Stimulated activated CD4-positive, alpha-beta T cell treated with anti-CD3 and anti-CD28 coated beads, Interleukin-2, amount 100 ng/mL, for 24 hours (primary cell): ENCODE measurements at places on chromosomes 2 and 18.

DNA sequence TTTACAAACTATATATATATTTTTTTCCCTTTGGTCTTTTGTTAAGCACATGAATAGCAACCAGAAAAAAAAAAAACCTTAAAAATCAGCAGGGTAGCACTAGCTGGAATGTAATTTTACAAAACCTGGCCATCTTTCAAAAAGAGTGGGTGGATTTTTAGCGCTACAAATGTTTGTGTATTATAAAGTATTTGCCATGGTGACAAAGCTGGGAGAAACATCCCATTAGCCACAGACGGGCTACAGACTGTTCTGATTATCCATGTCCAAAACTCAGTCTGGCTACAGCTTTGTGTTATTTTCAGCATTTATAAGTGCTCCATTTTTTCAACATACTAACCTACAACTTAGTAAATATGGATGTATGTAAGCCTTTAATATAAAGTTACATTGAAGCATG is 249.5 kb upstream of the TANK start:
- DNase-seq = no peak

DNA sequence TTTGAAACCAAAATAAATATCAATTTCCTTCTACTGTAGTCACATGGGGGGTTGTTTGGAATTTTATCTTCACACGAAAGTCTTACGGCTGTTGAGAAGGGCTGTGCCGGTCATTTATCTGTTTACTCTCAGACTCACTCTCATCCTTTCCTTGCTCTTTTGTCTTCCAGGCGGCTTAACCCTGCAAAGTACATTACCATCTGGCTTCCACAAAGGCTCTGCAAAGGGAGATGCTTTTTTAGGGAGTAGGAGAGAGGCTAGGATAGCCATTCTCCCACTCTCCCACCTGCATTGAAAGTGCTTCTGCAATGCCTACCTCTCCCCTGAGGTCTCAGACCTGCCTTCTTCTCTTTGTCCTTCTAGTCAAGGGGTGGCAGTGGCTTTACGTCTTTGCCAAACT is 247.6 kb downstream of the MEIS1 start:
- DNase-seq = no peak

GRCh38 chr2:190649798-190650390 is 1.0 kb downstream of the NAB1 start:
- DNase-seq = no peak

DNA sequence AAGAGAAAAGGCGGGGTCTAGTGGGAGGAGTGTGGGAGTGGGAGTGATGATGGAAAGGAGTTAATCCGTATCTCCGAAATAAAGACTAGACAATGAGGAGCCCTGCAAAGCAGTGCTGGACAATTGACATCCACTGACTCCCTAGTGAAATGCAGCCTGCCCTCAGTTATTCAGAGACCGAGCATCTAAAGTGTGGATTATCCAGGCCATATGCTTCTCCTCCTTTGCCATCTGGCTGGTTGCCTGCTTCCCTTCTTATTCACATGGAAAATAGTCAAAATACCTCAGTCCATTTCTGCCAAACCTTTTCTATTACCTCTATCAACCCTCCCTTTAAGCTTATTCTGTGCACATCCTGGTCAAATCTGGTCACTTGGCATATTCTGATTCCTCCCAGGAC is 288.8 kb upstream of the SIX3 start:
- no peak for DNase-seq

GRCh38 chr2:220432645-220433044 is 805.2 kb downstream of the SLC4A3 start:
- no peak for DNase-seq

DNA sequence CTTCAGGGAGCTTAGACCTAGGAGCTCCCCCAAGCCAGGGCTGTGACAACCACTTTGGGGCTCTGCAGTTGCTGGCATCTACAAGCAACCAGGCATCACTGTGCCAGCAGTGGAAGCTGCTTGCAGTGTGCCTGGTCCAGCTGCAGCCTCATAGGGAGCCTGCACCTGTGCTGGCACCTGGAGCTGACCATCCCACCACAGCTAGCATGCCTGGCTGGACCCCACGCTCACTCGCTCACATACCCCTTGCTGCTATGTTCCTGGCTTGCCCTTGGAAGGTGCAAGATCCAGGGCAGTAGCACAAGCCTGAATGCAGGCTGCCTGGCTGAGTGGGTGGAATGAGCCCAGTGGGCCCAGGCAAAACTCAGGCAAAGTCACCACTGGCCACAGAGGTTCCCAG is 82.5 kb downstream of the ZNF804A start:
- no peak for DNase-seq

DNA sequence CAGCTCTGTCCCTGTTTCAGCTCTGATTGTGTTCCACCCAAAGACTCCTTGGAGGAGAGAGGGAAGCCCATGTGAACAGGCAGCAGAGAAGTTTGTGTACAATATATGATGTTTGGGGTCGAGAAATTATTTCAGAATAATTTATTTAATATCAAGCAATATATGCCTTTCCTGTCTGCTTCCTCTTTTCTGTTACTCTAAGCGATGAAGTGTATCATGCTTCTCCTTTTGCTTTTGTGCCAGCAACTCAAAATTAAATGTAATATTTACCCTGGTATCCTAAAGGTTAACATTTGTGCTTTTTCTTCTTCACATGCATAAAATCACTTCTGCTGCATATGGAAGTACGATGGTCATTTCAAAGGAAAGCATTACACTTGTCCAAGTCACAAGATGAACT is 2.4 kb upstream of the NTSR2 start:
- no peak for DNase-seq

DNA sequence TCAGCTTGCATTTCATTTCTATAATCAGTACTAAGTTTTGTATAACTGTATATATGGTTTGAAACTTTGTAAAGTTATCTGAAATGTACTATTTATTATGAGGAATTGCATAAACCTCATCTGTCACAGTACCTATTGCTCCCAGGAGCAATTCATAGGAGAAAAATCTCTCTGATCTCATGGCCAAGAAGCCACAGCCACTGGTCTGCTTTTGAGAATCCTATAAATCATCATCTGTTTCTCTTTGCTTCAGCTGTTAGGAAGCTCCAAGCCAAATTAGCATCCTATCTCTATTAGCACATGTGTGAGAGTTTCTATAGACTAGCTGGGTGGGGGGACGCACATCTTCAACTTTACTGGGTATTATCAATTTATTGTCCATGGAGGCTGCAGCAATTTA is 210.3 kb downstream of the CYP26B1 start:
- DNase-seq = no peak

DNA sequence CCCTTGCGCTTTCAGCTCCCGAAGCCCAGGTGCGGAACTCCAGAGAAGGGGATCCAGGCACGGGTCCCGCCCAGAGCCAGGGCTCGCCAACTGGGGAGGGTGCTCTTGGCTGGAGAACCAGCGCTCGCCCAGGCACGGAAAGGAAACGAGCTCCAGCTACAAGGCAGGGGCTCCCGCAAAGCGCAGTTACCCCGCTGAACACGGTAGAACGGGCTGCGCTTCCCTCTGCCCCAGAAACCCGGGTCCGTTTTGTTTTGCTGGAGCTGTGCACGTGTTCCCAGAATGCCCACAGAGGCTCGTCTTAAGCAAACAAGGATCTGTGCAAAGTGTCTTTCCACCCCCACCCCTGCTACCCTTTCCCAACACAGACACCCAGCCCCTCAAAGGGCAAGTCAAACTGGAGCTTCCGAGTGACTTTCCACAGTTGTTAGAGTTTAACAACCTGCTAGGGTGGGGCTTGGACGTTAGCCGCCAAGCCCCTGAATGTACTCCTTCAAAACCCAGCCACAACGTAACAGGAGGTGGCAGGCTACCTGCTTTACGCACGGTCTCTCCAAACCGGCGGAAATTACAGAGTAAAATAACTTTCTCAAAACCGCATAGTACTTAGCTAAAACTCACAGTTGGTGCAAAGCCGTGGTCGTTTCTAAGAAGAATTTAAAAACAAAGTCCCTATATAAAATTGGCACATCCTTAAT is 775 bp downstream of the RNF125 start:
- peak; percentile 55 for DNase-seq

DNA sequence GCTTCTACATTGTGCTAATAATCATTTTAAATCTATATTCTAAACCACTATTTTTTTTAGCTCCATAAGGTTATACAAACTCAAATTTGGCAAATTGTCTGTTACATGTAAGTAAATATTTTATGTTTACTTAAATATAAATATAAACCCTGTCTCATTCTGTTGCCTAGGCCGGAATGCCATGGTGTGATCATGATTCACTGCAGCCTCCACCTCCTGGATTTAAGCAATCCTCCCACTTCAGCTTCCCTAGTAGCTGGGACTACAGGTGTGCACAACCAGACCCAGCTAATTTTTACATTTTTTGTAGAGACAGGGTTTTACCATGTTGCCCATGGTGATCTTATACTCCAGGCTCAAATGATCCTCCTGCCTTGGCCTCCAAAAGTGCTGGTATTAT is 124.7 kb downstream of the MEIS1 start:
- DNase-seq = no peak

GRCh38 chr2:3173031-3173430 is 204.6 kb downstream of the EIPR1 start:
- no peak for DNase-seq

- no peak for DNase-seq
These were observed 449.7 kb upstream of the CHAC2 start for GRCh38 chr2:53317861-53318260.

DNA sequence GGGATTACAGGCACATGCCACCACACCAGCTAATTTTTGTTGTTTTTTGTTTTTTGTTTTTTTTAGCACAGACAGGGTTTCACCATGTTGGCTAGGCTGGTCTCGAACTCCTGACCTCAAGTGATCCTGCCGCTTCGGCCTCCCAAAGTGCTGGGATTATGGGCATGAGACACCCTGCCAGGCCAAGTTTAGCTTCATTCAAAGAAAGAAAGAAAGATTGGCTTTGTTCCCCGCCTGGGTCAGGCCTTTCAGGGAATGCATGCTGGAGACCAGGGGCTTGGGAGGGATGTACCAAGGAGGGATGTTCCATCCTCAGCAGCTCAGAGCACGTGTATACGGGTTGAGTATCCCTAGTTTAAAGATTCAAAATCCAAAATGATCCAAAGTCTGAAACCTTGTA is 283.0 kb downstream of the ALPK2 start:
- DNase-seq = no peak

- DNase-seq = no peak
These were observed 111.4 kb downstream of the THADA start for GRCh38 chr2:43484323-43484930.

DNA sequence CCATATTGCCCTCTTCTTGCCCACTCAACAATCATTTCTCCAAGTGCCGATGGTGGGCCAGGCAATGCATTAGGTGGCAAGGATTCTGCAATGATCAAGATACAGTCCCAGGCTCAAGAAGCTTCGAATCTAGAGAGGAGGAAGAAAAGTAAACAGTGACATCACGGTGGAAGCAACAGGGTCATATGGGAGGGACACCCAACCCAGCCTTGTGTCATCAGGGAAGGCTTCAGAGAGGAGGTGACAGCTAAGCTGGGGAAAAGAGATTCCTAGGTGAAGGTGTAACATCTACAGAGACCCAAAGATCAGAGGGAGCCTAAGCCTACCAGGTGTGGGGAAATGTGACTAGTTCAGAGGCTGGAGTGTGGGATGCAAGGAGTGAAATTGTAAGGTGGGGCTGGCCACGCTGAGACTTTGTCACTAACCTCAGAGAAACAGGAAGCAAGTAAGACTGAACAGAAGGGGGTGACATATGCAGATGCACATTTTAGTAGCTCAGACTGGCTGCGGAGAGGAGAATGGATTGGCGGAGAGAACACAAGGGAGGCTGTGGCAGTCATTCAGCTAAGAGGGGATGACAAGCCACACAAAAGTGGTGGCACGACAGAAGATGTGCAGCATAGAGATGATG is 104.9 kb downstream of the ANKRD44 start:
- DNase-seq = peak; percentile 67

- no peak for DNase-seq
These were observed 56.6 kb upstream of the SLC1A4 start for GRCh38 chr2:64932371-64933216.

GRCh38 chr2:17644997-17645720 is 104.7 kb downstream of the VSNL1 start:
- DNase-seq = no peak

GRCh38 chr18:7038330-7038851 is 79.2 kb downstream of the LAMA1 start:
- DNase-seq = peak; percentile 4

DNA sequence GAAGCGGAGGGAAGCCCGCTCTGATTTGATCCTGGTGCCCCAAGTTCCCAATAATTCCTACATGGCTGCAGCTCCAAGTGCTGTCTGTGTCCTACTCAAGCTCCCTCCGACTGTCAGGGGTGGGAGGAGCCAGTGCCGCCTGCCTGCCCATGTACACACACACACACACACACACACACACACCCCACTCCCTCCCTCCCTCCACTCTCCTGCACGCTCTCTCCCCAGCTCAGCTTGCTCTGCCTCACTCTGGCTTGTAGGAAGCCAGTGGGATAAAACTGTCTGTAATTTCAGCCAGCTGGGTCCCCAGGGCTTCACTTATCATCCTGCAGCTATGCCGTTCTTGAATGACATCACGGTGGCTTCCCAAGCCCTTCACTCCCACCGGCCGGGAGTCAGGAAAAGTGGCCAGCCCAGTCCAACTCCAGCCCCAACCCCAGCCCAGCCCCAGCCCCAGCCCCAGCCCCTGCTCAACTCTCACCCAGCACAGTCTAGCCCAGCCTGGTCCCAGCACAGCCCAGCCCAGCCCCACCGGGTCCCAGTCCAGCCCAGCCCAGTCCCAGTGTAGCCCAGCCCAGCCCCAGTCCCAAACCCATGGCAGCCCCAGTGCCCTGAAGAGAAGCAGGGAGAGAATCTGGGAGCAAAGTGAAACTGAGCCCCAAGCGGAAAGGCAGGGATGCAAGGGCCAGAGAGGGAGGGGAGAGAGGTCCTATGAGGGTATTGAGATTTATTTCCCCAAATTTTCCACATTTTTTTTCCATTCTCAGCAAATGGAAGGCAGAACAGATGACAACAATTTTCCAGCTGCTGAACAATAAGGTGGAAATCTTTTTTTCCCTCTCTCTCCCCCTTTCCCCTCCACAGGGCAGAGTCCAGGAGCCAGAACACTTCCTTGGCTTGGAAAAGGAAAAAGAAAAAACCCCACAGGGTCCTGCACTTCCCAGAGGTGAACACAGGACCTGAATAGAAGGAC is 144.0 kb downstream of the TNS1 start:
- DNase-seq = no peak

- DNase-seq = no peak
These were observed at the start of gene SERPINB5 for GRCh38 chr18:63476668-63477067. SERPINB5 (plus strand) TSS chr18:63476958; CDS start chr18:63484429, 7,471 bp downstream.

- no peak for DNase-seq
These were observed 188.0 kb upstream of the NT5C1B start for GRCh38 chr2:18777250-18777812.

GRCh38 chr2:239156516-239157265 is 244.1 kb downstream of the HDAC4 start:
- DNase-seq = no peak
